Stromal cell of bone marrow (primary cell): ENCODE measurements at places on chromosomes 2 and 18.
A peak's percentile ranks its signal among the peaks of the same experiment; 100 is the strongest.

- DNase-seq: no peak
These were observed 615.8 kb downstream of the XIRP2 start for GRCh38 chr2:167504061-167504460.

- DNase-seq: no peak
These were observed 36.9 kb upstream of the SLC14A1 start for GRCh38 chr18:45686891-45687611.

DNA sequence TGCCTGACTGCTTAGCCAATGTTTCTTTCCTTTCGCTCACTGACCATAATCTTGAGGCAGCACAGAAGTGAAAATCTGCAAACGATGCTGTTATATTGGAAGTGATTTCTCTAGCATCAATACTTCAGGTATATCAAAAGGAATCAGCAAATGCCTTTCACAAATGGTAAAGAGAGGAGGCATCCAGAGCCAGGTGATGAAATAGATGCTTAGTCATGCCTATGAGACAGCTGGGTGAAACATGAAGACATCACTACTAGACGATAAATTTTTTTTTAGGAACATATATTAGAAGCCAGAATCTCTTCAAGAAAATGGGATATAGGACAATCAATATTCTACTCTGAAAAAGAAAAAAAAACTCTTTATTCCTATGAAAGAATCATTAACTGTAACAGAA is 249.2 kb upstream of the SLC39A10 start:
- peak; percentile 0 for DNase-seq

- no peak for DNase-seq
These were observed 281.6 kb upstream of the RGPD4 start for GRCh38 chr2:107545066-107545465.

DNA sequence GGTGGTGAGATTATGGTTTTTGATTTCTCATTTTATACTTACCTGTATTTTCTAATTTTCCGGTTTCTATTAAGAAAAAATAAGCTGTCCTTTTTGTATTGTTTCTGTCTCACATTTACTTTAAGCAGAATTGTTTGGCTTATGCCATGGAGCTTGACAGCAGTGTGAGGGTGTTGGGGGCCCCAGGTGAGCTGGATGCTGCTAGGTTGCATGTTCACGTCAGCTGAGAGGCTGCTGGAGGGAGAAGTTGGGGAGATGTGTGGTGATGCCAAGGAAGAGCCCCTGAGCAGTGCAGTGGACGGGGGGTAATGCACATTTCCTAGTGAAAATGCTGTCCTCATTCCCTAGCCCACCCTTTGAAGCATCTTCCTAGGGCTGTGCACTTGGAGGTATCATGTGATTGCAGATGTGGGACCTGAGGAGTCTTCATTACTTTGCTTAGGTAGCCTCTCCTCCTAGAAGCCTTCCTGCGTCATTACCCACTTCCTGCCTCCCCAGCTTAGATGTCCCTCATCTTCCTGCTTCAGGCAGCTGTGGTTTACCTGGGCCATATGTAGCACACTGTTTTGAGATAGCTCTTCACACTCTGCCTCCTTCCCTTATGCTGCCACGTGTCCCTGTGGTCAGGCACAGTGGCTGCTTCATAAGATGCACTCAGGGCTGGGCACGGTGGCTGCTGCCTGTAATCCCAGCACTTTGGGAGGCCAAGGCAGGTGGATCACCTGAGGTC is 16.2 kb downstream of the ATG16L1 start:
- no peak for DNase-seq

DNA sequence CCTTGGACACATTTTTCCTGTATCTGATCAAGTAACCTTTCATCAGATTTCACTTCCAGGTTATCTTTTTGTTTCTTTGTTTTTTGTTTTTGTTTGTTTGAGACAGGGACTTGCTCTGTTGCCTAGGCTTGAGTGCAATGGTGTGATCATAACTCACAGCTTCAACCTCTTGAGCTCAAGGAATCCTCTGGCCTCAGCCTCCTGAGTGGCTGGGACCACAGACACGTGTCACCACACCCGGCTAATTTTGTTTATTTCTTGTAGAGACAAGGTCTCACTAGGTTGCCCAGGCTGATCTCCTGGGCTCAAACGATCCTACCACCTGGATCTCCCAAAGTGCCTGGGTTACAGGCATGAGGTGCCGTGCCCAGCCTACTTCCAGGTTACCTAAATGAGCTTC is 124.9 kb downstream of the L3MBTL4 start:
- DNase-seq: no peak

GRCh38 chr2:208294482-208295024 is 28.5 kb downstream of the PIKFYVE start:
- no peak for DNase-seq

- peak; percentile 88 for DNase-seq
These were observed 123.7 kb downstream of the COL6A3 start for GRCh38 chr2:237290261-237290660.

GRCh38 chr2:107428781-107429180 is 397.9 kb upstream of the RGPD4 start:
- no peak for DNase-seq

DNA sequence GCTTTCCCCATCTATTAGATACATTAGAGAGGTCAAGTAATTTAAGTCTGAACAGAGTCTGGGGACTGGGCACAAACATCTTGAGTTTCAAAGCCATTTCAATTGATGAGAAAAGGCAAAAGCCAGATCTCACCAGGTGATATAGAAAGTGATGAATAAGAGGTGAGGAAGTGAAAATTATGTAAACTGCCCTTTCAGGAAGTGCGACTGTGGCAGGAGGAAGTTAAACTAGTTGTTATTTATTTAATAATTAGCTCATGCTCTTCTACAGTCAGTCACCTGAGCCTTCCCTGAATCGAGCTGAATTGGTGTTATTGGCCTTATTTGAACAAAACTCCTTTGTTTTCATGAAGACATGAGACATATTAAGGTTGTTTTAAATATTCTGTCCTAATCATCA is 115.1 kb downstream of the CDH20 start:
- no peak for DNase-seq

GRCh38 chr2:73020657-73021370 is 50.7 kb downstream of the SFXN5 start:
- peak; percentile 69 for DNase-seq

GRCh38 chr2:73250872-73251846 is 17.1 kb downstream of the CCT7 start:
- no peak for DNase-seq

DNA sequence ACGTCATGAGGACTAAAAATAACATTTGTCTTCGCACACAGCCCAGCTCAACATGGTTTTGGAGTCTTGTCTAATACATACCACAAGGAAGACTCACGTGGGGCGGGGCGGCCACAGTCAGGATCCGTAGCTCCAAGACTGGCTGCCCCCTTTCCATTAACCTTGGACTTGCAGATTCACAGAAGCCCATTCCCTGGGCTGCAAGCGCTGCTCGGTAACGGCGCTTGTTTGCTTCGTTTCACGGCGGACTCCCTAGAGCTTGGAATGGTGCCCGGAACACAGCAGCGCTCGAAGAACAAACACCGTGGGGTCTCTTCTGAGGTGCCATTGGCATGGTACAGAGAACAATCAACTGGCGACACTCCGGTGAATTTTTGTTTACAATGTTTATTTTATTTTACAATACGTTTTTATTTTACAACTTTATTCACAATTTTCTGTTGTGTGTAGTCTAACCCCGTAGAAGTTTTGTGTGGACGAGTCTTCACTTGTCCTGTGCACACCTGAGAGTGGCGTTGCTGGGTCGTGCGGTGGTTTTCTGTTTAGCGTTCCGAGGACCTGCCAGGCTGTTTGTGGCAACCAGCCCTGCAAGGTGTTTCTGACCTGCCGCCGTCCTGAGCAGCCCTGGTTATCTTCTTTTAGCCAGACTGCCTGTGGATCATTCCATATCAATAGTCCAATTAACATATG is 126.5 kb downstream of the GALR1 start:
- DNase-seq: no peak

DNA sequence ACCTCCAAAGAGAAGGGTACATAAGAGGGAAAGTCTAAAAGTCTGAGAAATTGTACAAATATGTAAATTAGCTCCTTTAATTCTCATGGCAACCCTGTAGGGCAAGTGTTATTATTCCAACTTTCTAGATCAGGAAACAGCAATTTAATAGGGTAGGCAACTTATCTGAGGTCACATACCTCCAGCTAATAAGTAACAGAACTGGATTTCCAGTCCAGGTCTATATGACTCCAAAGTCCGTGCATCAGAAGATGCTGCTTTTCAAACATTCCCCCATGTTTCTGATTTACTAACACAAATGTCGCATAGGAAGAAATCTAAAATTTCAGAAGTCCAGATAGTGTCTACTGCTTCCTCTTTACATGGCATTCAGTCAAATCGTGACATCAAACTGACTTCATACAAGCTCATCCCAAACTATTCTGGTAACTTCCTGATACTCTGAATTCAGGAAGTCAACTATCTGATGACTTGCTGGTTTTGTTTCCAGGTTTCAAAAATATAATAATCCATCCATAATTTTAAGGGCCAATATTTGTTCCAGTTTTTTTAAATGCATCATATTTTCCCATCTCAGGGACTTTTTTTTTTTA is 419.3 kb upstream of the ACVR2A start:
- no peak for DNase-seq

DNA sequence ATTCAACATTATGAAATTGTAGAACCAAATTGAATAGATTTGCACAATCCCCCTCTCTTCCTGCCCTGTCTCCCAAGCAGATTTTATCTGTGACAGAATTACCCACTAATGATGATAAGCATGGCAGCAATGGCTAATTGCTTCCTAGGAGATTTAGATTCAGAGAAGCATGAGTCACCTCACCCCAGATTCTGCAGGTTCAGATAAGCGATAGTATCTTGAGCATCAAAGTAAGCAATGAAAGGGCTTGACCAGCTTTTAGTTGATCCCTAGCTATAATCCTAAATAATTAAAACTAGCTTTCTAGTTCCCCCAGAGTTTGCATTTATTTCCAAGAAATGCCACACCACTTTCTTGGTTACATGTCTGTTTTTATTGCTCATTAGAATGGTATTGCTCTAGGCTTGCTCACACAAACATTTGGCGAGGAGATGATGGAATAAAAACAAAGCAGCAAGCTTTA is 204.3 kb downstream of the GULP1 start:
- DNase-seq: peak; percentile 44

DNA sequence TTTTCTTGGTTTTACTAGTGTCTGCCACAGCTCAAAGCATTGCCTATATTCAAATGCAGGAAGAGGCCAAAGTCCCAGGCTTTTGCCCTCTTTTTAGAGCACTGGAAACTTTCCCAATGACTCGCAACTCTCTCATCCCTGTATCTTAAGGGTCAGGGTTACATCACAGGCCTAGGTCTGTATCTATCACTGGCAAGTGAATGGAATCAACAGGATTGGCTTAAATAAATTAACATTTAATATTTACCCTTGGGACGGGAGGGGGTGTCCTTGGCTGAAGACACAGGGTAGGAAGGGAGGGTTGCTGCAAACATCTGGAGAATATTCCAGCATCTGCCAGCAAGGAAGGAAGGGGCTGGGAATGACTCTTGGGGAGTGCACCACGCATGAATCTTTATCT is 242.6 kb downstream of the SLC4A3 start:
- no peak for DNase-seq

DNA sequence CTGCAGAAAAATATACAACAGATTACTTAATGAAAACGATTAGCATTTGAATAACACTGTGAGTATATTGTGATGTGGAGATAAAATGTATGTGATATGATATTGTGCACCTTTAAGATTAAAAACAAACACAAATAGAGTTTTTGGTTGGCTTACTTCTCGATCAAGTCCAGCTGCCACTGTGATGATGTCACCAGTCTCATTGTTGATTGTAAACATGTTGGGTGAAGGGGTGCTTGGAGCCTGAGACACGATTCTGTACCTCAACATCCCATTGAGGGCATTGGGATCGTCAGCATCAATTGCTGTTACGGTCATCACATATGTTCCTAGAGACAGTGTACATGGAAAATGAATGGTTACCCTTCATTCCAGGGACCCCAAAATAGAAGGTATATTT is 174.1 kb downstream of the CDH2 start:
- no peak for DNase-seq

- peak; percentile 1 for DNase-seq
These were observed 572 bp downstream of the RPS27A start for GRCh38 chr2:55232863-55233657.

DNA sequence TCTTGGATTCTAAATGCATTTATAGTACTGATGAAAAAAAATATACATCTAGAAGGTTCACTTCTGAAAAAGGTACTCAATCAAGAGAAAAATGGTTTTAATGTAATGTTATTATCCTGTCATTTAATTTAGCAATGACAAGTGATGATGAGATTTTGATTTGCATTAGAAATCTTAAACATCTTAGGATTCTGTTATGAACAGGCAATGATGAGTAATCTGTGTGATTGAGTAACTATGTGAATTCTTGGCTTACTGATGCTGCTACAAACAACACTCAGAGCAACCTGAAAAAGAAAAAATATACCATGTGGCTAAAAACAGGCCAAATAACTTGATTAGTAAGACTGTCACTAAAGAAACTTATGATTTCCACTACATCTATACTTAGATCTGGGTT is 30.1 kb downstream of the RBKS start:
- peak; percentile 76 for DNase-seq

- no peak for DNase-seq
These were observed 8.7 kb downstream of the OTOF start for GRCh38 chr2:26469092-26469710.

- DNase-seq: no peak
These were observed 55.3 kb downstream of the DCC start for GRCh38 chr18:52395146-52395852.

DNA sequence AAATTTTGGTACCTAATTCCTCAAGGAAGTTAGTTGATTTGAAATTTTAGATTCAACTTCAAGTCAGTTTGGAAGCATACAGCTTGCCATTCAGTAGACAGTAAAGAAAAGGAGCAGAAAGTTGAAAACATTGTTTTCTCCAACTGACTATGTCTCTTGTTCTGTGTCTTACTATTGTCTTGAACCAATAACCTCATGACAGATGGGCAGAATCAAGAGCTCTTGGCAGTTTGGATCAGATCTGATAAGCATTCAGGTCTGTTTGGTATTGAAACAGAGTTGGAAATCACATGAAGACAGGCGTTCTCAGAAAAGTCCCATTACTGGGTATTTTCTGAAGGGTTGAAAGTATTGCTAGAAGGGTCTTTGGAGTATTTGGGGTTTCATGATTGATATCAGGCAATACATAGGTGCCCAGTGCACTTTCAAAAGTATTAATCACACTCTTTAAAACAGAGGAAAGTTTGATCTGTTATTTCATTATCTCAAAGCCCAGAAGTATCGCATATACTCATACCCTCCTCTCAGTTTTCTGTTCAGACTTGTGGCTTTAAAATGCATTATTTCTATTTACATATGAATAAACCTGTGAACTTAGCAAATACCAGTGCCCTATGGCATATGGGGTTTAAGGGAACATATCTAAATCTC is 428.4 kb upstream of the ZEB2 start:
- DNase-seq: no peak

DNA sequence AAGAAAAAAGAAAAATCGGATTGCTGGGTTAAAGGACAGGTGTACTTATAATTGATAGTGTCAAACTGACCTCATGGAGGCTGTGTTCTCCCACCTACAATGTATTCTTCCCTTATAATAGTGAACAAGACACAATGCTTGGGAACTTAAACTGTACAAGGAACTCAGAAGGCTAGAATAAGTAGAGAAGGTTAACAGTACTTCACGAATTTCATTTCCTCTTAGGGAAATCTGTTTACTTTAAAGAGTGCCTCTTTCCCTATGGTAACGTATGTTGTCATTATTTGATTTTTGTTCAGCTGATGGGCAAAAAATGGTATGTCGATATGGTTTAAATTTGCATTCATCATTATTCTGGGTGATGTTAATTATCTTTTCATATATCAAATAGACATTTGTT is 9.2 kb upstream of the HK2 start:
- DNase-seq: no peak

GRCh38 chr18:48724442-48724841 is 185.6 kb downstream of the CTIF start:
- DNase-seq: no peak
